ENCODE measurements at places on chromosomes 1 and 21.

GRCh38 chr1:175984813-175985212 lies 222.3 kb downstream of the COP1 start:
- no peak for DNase-seq

DNA sequence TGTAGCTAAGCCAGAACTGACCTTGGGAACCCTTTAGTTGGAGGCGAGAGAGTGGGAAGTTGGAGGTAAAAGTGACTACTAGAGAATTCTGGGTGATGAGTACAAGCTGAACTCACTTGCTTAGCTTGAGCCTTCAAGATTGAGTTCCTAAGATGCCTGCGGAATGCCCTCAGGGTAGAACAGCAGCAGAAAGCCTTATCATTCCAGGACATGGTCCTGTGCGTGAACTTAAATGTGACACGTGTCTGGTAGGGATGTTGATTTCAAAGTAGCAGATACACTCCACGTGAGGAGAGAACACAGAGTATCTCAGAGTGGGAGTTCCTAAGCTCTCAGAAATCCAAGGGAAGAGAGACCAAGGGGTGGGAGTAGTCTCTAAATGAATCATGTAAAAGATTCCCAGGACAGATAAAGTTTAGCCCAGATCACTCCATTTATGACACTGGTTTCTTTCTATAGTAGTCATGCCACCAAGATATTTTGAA lies 60.1 kb downstream of the KCNK1 start:
- no peak for DNase-seq

- no peak for DNase-seq
Observed at GRCh38 chr1:119329541-119330461, 38.8 kb upstream of the HAO2 start.

- peak; percentile 34 for DNase-seq
Observed at GRCh38 chr1:184881941-184882913, 92.1 kb downstream of the NIBAN1 start.

DNA sequence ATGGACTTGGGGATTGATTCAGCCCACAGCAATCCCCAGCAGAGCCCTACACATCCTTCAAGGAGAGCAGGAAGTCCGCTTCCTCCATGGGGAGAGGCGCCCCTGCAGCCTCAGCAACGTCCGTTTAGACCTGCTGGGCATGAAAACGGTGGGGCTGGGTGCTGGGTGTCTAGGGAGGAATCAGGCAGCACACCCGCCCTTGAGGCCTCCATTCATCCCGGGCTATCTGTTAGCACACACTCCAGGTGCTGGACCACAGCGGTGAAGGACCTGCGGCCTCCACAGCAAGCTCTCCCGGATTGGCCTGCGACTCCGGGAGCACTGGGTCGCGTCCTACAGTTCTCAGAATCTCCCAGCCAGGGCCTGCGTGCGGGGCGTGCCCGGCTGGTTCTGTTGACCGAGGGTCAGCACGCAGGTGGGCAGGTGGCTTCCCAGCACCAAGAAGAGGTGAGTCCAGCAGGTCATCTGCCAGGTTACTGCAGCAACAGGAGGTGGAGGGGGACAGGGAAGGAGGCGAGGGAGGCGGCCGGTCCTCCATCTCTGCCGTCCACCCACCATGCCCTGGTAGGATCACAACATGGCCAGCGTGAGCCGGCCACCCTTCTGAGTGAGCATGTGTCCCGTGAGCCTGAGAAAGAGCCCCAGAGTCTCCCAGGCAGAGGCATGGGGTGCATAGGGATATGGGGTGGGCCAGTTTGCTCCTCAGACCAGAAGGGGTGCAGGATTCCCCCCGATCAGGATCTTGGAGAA lies 96.6 kb downstream of the RIPK4 start:
- no peak for DNase-seq

- DNase-seq, result no peak
Observed at GRCh38 chr1:11845641-11846335, 1.8 kb downstream of the NPPA start.

GRCh38 chr1:247060771-247061170 lies 17.8 kb downstream of the ZNF670 start:
- no peak for DNase-seq

GRCh38 chr1:27363766-27364695 lies 2.7 kb downstream of the MAP3K6 start:
- DNase-seq, result no peak

DNA sequence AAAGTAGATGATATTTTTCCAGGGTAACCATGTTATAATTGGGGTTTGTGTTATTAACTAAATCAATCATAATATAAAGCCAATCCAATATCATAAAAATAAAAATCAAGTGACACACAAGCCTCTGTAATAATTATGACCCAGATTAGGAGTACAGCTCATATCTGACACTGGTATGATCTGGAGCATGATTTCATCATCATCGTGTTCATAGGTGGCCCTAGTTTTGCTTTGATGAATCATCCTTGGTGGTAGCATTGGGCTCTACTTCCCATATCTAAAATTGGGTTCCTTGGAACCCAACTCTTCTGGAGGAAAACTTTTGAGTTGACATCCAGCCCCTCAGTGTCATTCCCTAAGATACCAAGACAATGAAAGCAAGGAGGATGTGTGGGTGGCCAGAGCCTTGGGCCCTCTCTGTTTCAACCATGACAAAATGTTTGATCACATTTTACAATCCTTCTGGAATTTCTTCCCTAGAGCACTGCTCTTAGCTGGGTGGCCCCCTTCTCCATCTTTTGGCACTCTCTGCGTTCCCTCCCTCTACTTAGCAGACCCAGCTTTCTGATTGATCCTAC lies 37.0 kb upstream of the ENAH start:
- peak; percentile 15 for DNase-seq

DNA sequence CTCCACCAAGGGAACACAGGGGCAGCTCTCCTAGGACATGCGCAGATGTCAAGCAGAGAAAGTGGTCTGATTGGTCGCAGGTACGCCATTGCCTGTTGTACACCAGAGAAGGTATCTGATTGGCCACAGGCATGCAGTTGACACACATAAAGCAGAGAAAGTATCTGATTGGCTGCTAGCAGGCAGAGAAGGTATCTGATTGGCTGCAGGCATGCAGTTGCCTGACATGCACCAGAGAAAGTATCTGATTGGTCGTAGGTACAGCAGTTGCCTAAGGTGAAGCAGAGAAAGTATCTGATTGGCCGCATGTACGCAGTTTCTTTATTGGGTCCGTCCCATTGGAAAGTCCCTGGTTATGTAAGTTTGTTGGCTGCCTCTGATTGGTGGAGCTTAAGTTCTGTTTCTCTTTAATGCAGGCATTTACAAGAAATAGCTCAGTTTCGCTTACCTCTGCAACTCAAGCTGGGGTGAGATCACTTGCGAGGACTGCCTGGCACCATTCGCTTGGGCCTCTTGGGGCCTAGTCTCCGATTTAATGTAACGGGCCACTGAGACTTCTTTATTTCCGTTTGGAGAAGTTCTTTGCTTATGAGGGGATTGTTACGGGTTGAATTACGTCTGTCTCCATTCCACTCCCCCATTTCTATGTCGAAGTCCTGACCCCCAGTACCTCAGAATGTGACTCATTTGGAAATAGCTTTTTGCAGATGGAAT lies 74.2 kb downstream of the SIK1 start:
- DNase-seq, result peak; percentile 89

- peak; percentile 84 for DNase-seq
Observed at GRCh38 chr1:28248273-28249012, 10.9 kb upstream of the SESN2 start.

GRCh38 chr1:58248072-58248471 lies 298.5 kb downstream of the OMA1 start:
- no peak for DNase-seq

DNA sequence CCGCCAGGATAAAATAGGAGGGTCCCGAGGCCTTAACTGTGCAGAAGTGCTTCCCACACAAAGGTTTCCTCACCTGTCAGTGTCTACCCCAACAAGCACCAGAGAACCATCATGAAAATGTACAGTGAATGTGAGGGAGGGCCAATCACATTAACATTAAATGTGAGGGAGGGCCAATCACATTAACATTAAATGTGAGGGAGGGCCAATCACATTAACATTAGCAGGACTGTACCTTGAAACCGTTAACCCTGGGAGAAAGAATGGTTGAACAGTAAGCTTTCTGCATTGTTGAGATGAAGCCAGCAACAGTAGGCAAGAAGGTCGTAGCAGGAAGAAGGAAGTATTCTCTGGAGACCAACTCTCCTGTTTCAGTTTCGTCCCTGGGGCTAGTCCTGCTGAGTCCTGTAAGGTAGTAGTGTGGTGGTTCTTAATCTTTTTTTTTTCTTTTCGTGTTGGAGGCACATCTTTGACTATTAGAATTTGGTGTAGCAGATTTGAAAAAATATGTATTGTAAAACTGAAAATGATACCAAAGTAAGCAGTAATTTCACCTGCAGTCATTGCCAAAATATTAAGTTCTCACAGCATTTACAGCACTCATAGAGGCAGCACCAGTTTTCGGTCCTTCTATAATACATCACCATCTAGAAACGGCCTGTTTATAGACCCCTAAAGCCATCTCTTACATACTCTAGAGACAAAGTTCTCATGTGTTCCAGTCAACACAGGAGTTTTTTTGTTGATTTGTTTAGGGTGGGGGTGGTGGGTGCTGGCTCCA lies 98.6 kb upstream of the PPP2R5A start:
- DNase-seq, result peak; percentile 72

DNA sequence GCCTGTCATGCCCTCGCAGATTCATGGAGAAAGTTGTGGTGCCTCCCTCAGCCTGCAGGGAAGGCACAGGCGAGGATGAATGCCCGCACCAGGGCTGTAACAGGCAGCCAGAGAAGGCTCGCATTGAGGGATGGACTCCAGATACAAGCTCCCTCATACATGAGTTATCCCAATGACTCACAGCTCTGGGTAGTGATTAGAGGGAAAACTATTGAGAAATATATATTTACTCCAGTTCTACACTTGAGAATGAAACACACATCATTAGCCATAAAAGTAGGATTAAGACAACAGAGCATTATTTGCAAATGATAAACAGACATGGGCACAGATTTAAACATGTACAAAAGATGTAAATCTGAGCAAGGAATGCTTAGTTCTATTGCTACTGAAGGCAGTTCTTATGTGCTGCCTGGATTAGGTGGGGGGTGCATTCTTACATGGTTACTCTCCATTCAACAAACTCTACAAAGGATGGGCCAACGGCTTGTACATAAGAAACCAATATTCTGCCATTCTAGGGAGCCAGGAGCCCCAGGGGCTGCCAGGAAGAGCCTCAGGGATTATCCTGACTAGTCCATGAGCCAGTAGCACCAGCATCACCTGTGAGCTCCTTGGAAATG lies 97.9 kb downstream of the CSMD2 start:
- no peak for DNase-seq

- peak; percentile 9 for DNase-seq
Observed at GRCh38 chr1:6497215-6497866, 5.9 kb upstream of the PLEKHG5 start.

- no peak for DNase-seq
Observed at GRCh38 chr1:175050992-175051391, 16.6 kb upstream of the TNN start.

GRCh38 chr1:153261281-153262069 lies 2.0 kb downstream of the LORICRIN start:
- peak; percentile 17 for DNase-seq

DNA sequence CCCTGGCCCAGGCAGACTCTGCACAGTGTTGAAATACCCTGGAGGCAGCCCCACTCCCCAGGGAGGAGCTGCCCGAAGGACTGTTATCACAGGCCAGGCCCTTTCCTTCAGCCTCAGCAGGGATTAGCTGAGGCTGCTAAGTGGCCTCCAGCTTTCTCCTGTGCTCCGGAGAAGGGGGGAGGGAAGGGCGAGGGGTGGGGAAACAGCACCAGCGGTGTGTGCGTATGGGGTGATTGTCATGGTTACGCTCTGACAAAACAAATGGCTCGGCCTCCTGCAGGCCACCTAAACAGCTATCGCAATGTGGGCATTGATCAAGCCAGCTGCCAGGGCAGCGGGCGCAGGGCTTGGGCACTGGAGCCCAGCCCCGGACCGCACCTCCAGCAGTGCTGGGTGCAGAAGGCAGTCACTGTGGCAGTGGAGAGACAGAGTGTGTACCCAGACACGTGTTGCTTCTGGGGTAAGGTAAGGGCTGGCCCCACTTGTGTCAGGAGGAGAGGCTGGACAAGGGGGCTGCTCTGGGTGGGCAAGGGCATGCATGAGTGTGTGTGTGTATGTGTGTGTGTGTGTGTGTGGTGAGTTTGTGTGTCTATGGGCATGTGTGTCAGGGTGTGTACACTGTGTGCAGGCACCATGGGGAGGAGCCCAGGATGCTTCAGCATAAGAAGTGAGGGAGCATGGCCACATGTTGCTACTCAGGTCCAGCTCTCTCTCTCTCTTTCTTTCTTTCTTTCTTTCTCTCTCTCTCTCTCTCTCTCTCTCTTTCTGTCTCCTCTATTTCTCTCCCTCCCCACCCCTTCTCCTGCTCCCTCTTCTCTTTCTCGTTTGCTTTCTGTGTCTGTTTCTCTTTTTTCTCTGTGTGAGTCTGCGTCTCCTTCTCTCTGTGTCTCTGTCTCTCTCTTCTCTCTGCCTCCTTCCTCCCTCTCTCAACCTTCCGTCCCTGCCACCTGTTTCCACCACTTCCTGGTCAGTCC lies at the start of gene VWA5B1:
TSS of gene VWA5B1 (plus strand) at position 252 of the 974 bp plus-strand sequence. CDS start 19,727 bp downstream, outside the sequence.
- no peak for DNase-seq

- peak; percentile 54 for DNase-seq
Observed at GRCh38 chr1:116722016-116722838, 32.0 kb upstream of the CD2 start.
